ENCODE measurements at places on chromosomes 3 and 15. TPM values are rescaled to one million over a fixed set of nuclear protein-coding genes. Genes with fewer than 3 reads are reported as not detected.

The STARD5 gene
- 5.2 TPM for total RNA-seq

The SPESP1 gene
- 5.0 TPM for total RNA-seq

The GOLGA6D gene
- not detected for total RNA-seq

DNA sequence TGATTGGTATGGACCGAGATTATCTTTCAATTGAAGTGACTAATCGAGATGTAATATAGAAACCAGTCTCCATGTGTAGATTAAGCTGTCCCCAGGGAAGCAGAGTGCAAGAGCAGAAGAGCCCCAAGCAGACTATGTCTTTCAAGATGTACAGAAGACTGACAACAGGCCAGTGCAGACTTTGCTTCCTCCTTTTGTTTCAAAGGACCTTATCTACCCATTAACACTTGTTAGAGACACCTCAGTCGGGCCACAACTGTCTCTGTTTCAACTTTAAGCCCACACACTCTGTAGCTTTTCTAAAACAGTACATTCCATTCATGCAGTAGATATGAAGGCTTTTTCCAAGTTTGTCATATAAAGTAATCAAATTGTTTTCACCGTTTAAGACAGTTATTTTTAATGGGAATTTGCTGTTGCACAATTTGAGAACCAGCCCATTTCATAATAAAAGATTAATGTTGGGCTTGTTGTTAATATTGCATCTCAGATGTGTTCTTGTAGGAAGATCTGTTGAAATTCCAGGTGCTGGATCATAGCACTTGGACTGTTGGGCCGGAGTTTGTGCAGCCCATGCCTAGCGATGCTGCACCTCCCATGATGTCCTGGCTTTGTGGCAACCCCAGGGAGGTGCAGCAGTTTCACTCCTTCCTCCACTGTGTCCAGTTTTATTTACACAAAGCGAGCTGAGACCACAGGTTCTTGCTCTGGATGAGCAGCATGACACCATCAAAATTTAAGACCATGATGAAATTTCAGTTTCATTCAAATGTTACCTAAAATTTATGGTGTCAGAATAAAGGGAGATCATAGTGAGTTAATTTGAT is 12.4 kb downstream of the GORASP1 start:
- H3K36me3 ChIP-seq, result peaks cover 98% of the 10 kb centered on the region
- H3K4me3 ChIP-seq, result no peak overlapping the region
- H3K27ac ChIP-seq, result no peak overlapping the region
- no peaks in the 10 kb centered on the region for H3K4me1 ChIP-seq
- no peak for DNase-seq

The FAM174B gene
- total RNA-seq, result 66.3 TPM

DNA sequence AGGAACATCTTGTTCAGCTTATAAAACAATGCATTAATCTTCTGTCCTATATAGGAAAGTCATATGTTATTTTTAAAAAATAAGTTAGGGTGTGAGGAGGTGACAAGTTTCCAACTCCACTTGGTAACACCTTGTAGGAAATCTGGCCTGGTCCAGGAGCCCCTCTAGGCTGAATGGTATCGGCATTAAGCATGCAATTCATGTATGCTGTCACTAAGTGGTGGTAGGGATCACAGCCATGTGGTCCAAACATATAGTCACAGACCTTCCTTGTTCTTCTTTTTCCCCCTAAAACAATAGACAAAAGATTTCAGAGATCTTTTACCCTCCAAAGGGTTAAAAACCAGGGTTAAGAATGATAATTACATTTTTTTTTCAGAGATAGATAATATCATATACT is 4.2 kb upstream of the APBA2 start:
- peaks cover 11% of the 10 kb centered on the region for H3K27me3 ChIP-seq
- no peaks in the 10 kb centered on the region for H3K4me1 ChIP-seq
- no peak overlapping the region for H3K4me3 ChIP-seq
- H3K36me3 ChIP-seq, result no peaks in the 10 kb centered on the region

- no peaks in the 10 kb centered on the region for H3K27me3 ChIP-seq
- H3K27ac ChIP-seq, result no peak overlapping the region
Measured at GRCh38 chr3:147987549-147987948, 578.4 kb downstream of the ZIC1 start.

The RBP2 gene
- total RNA-seq, result 9.3 TPM

DNA sequence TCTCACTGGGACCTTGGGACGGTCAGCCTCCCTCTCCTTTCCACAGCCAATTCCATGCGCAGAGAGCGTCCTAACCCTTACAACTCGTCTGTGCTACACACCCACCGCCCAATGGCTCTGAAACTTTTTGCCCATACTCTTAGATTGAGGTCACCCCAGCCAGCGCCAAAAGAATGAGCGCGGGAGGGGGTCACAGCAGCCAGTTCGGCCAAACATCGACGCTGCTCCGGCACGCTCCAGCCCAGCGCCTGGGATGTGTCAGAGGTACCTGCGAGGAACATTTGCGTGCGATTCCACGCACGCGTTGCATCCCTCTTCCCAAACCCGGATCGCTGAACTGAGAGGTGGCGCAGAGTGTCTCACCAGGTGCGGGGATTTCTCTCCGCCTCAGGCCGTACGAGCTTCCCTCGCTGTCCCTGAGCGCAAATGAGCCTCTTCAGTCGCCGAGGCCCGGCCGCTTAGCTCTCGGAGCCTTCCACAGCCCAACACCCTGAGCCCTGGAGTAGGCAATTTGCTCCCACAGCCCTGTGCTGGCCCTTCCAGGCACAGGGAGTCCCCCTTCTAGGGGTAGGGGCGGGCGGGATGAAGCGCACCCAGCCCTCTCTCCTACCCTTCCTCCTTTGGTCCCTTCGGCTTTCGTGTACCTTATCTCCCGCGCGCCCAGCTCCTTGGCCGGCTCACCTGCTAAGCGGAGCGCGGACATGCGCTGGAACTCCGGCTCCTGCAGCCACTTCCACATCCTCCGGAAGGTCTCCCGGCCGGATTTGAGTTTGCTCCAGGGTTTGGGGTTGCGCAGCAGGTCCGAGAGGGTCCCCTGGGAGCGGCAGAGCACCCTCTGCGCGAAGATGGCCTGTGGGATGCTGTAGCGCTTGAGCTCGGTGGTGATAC is 1.8 kb downstream of the ONECUT1 start:
- peaks cover 9% of the 10 kb centered on the region for H3K4me1 ChIP-seq
- peaks cover 91% of the 10 kb centered on the region for H3K27me3 ChIP-seq
- H3K36me3 ChIP-seq, result no peaks in the 10 kb centered on the region
- H3K4me3 ChIP-seq, result no peak overlapping the region
- DNase-seq, result no peak

DNA sequence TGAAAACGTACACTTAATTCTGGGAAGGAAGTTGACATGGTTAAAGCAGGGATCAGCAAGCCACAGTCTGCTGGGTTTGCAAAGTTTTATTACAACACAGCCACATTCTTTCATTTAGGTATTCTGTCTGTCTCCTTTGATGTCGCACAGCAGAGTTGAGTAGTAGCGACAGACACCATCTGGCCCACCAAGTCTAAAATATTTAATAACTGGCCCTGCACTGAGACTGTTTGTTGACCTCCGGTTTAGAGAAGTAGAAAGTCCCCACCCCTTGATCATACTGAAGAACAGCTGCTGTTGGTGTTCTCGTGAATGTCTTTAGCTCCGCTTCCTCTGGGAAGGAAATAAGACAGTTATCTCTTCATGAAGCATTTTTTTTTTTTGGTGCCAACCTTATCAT is 66.2 kb downstream of the MCTP2 start:
- no peak overlapping the region for H3K4me3 ChIP-seq
- H3K36me3 ChIP-seq, result peaks cover 4% of the 10 kb centered on the region
- H3K27ac ChIP-seq, result peak overlapping the region; percentile 56
- no peak for DNase-seq
- H3K4me1 ChIP-seq, result no peaks in the 10 kb centered on the region
- H3K27me3 ChIP-seq, result no peaks in the 10 kb centered on the region

- no peaks in the 10 kb centered on the region for H3K4me1 ChIP-seq
- H3K4me3 ChIP-seq, result no peak overlapping the region
- H3K27me3 ChIP-seq, result no peaks in the 10 kb centered on the region
- no peak for DNase-seq
- no peaks in the 10 kb centered on the region for H3K36me3 ChIP-seq
- H3K27ac ChIP-seq, result no peak overlapping the region
Measured at GRCh38 chr15:58752716-58753115, 3.2 kb upstream of the ADAM10 start.

- H3K27ac ChIP-seq, result no peak overlapping the region
- peaks cover 14% of the 10 kb centered on the region for H3K4me1 ChIP-seq
- no peaks in the 10 kb centered on the region for H3K27me3 ChIP-seq
- no peak for DNase-seq
- H3K36me3 ChIP-seq, result no peaks in the 10 kb centered on the region
Measured at GRCh38 chr3:43296565-43296964, 10.2 kb downstream of the SNRK start.
